ENCODE measurements at places on chromosomes 1 and 21.

DNA sequence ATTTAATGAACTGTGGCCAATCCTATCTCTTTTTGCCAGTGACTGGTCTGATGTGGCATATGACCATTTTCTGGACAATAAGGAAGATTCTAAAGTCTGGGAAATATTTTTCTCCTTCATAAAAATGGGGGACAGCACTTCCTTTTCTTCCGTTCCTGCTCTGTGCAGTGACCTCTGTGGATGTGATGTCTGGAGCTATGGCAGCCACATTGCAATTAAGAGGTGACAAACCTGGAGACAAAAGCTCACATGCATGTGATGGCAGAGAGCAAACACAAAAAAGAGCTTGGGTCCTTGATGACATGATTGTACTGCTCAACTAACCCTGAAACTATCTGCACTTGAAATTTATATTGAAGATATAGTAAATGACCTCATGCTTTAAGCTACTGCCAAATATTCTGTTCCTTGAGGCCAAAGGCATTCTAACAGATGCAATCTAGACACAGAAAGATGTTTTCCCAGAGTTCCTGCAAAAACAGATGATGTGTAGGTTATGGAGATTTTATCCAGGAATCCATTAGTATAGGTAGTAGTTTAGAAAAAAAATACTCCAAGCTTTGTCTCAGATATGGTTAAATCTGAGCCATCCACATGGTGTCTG lies 2.2 kb upstream of the MAGI3 start:
- no peak for DNase-seq

- DNase-seq: no peak
These were observed 221.9 kb downstream of the PBX1 start for GRCh38 chr1:164780863-164781262.

DNA sequence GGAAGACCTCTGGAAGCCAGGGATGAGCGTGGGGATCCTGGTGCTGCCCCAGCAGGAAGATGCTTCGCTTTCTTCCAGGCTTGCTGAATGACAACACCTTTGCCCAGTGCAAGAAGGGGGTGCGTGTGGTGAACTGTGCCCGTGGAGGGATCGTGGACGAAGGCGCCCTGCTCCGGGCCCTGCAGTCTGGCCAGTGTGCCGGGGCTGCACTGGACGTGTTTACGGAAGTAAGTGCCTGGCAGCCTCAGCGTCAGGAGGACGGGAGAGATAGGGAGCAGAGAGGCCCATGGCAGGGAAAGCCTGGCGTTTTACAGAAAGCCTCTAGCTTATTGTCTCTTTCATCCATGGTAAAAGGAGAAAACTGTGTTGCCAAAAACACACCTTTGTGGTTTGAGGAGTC lies 23.5 kb downstream of the PHGDH start:
- DNase-seq: no peak

- no peak for DNase-seq
These were observed 27.4 kb downstream of the ENO1 start for GRCh38 chr1:8851060-8851459.

GRCh38 chr1:173258479-173259264 lies 51.5 kb upstream of the TNFSF4 start:
- no peak for DNase-seq

DNA sequence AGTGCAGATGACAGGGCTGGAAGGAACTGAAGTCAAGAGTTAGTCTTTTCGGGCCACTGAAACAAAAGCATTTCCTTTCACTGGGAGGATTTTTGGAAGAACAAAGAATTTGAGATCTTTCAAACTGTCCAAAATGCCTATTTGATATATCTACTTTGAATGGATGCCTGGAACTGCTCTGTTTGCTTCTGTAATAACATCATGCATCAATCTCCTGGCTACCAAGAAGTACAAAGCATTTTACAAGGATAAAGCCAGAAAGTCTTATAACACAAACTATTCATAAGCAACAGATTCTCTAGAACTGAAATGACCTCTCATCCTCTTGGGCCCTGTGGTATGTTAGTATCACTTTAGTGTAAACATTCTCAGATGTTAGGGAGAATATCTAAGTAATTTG lies 18.2 kb upstream of the RHOU start:
- no peak for DNase-seq

GRCh38 chr1:116111524-116112021 lies 374 bp downstream of the MAB21L3 start:
- no peak for DNase-seq

DNA sequence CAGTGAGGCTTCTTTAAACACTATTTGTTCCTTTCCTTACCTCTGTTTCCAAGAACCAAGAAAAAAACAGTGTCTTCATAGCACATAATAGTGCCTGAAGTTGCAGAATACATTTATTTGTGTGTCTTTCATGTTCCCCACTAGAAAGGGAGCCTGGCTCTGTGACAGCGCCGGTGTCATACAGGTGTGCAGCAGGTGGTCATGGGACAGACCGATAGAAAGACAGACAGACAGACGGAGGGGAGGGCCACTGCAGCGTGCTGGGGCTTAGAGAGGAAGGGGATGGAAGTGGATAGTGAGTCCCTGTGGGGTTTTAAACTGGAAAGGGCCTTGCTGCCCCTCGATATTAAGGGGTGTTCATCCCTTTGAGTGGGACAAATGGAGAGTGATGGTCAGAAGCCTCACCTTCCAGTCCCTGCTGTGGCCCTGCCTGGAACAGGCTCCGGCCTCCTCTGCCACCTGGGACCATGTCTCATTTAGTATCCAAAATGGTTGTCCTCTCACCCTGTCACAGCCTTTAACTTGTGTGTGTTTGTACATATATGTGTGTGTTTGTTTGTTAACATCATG lies 152.9 kb downstream of the PGBD5 start:
- peak; percentile 56 for DNase-seq

- DNase-seq: no peak
These were observed 16.3 kb upstream of the EPRS1 start for GRCh38 chr1:220062629-220063028.

- DNase-seq: no peak
These were observed 8.0 kb upstream of the NAV1 start for GRCh38 chr1:201530741-201531531.

DNA sequence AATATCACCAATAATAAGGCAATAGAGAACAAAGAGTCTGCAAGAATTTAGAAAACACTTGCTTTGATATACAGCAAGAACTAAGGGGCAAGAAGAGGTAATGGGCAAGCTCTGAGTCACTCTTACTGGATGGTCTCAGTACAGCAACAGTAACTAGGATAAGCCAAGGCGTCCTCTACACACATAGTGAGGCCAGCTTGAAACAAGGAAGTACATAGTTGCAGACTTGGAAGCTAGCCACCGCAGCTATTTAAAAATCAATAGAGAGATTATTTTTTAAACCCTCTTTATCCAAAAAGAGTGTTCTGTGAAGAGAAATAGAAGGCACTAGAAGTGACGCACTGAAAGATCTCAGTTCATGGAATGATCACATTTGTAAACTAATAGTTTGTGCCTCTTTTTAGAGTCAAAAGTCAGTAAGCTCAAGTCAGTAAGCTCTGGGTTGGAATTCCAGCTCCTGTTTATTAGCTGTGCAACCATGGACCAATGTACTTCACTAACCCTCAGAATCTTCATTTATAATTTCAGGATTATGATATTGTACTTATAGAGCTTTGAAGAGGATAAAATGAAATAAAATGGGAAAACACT lies 118.6 kb downstream of the AKT3 start:
- no peak for DNase-seq

- DNase-seq: no peak
These were observed 9.8 kb downstream of the MIXL1 start for GRCh38 chr1:226233293-226233692.

DNA sequence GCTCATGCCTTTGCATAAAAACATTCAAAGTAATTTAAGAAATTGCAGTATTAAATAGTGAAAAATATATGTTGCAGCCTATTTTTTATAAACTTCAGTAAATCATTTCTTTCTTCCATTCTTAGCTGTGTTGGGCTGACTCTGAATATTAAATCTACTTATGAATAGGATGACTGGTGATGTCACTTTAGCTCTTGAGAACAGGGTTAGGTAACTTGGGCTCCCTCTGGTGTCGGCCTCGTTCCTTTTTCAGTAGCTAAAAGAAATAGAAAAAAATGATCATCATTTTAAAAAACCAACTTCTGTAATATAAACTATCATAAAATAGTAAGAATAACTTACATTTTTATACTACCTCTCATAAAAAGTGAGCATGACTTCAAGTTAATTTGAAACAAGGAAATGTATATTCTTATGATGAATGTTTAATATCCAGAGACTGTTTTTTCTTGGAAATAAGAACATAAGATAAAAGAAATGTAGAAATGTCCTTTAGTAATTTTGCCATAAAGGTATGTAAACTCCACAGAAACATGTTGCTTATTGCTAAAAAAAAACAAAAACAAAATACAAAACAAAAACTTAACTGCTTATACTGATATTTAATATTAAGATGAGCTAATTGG lies 26.8 kb upstream of the NCAM2 start:
- DNase-seq: no peak

DNA sequence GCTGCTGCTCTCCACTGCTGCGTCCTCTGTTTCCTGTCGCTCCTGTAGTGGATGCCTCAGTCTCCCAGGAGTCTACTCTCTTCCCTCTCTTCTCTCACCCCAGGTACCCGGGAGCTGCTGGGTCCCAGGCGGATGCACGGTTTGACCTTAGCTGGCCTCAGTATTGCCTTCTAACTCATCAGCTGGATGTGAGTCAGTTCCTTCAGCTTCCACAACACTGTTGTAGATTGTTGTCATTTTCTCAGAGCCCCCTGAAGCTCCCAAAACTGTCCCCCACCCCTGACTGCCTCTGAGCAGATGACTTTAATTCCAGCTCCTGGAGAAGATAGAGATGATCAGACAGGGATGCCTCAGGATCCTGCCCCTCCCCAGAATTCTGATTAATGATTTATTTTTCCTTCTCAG lies 7.2 kb downstream of the CNIH3 start:
- DNase-seq: no peak

Data from activated effector memory CD4-positive, alpha-beta T cell treated with anti-CD3 and anti-CD28 coated beads, Interleukin-2, amount 50 U/mL, for 16 hours (primary cell).